ENCODE measurements at places on chromosomes 2 and 18.

DNA sequence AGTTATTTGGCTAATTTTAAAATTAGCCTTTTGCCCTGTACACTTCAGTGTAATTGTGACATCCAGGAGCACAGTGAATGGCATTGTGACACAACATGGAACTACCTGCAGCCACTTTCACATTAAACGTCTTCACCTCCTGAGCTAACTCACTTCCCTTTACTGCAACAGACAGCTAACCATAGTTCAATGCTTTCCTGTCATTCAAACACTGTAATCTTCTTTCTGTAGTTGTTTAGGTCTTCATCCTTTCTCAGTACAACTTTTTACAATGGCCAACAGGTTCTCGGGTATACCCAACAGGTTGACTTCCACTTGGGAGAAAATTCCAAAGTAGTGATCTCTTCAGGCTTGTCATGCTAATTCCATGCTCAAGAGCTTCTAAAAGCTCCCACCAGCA lies 8.6 kb upstream of the AGPS start:
- DNase-seq: no peak

- DNase-seq: no peak
Observed at GRCh38 chr2:45945302-45945717, 293.8 kb downstream of the PRKCE start.

GRCh38 chr2:66604326-66604725 lies 169.4 kb downstream of the MEIS1 start:
- no peak for DNase-seq

DNA sequence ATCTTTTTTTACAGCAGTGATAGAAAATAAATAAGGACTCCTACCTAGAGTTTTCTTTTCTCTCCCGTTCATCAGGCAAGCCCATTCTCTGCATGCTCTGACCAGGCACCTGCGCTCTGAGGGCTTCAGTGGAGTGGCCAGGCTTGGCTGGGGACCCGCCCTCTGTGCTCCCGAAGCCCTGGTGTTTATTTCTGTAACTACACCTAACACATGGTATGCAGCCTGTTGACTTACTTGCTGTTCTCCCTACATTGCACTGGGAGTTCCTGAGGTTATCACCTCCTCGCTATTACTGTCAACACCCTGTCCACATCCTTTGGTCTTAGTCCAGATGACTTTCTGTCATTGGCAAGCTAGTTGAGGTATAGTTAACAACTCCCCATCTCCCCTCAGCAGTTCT lies 317.7 kb downstream of the LPIN1 start:
- no peak for DNase-seq

DNA sequence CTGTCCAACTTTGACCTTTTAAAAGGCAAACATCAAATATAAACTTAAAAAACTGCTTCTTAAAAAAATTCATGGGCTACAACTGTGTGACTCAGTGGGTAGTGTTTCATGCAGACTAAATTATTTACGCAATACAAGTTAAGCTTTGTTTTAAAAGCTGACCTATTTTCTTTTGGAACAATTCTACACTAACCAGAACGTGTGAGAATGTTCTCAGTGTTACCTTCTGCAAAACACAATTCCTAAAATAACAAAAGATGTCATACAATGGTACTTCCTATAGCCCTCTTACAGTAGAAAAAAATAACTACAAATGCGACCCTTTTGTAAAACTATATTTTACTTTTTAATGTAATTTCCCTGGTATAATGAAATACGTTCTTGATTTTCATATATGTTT lies 793.8 kb upstream of the FSHR start:
- DNase-seq: no peak

DNA sequence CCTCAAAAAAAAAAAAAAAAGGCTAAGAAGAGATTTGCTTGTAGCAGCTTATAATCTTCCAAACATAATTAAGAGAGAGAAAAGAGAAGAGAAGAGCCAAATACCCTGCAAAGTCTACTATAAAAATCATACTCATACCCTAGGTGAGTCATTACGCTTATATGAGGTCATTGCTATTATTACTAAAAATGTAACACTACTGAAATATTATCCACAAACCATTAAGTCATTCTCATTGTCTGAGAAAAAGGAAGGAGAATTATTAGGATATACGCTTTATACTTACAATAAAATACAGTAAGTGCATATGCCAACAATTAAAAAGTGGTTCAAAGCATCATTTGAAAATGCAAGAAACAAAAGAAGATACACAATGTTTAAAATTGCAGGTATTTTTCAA lies 66.5 kb downstream of the COLEC12 start:
- no peak for DNase-seq

- no peak for DNase-seq
Observed at GRCh38 chr2:237109421-237109934, 23.8 kb downstream of the COPS8 start.

GRCh38 chr18:46464926-46465655 lies 191.9 kb downstream of the LOXHD1 start:
- no peak for DNase-seq

- no peak for DNase-seq
Observed at GRCh38 chr2:156908825-156909224, 348.7 kb upstream of the GALNT5 start.

GRCh38 chr2:168573128-168573903 lies 117.2 kb downstream of the CERS6 start:
- DNase-seq: no peak

DNA sequence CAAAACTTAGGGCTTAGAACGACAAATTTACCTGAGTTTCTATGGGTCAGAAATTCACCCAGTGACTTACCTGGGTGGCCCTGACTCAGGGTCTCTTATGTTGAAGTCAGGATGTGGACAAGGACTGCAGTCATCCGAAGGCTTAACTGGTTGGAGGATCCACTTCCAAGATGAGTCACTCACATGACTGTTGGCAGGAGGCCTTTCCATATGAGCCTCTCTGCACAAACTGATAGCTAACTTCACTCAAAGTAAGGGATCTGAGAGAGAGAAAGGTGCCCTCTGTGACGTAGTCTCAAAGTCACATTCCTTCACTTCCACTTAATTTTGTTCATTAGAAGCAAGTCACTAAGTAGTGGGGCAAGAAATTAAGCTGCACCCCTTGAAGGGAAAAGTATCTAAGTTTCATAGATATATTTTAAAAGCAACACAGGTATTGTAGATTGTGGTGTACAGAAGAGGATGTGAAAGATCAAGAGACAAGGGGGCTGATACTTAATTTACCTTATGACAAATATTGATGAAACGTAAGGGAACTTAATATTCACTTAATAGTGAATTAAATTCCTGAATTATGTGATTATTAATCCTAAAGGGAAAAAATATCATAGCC lies 48.4 kb downstream of the TANK start:
- DNase-seq: no peak

- DNase-seq: no peak
Observed at GRCh38 chr2:134681201-134681600, 37.6 kb downstream of the TMEM163 start.

DNA sequence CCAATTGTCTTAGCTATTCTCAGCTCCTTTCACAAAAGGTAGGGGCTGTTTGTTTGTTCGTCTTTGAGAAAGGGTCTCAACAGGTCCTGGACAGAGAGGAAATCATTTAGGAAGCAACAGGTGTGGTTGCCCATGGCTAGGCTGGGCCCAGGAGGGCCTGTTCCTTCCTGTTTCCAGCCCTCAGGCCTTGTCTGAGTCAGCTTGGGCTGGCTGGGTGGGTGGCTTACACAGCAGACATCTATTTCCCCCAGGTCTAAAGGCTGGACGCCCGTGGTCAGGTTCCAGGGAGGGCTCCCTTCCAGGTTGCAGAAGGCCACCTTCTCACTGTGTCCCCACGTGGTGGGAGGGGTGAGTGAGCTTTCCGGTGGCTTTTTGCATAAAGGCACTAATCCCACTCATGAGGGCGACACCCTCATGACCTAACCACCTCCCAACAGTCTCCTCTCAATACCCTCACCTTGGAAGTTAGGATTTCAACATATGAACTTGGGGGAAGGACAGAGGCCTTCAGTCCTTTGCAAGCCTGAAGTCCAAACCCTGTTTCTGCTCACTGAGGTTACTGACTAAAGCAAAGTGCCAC lies 45.5 kb downstream of the ARHGEF4 start:
- no peak for DNase-seq

GRCh38 chr2:118223511-118223991 lies 135.3 kb downstream of the INSIG2 start:
- DNase-seq: no peak

GRCh38 chr2:160289831-160290230 lies 89.8 kb upstream of the ITGB6 start:
- no peak for DNase-seq

DNA sequence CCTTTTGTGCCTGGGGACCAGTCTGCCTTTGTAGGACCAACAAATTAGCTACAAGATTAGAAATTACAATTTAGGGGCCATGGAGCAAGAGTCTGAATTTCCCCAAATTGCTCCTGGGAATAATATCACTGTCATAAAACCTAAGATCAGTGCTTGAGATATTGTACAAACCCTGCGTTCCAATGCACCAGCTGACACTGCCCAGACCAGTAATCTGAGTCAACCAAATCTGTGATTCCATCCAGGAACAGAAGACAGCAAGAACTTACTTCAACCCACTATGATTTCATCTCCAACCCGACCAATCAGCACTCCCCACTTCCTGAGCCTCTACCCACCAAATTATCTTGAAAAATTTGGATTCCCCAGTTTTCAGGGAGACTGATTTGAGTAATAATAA lies 1305.0 kb upstream of the NRXN1 start:
- DNase-seq: no peak

- DNase-seq: no peak
Observed at GRCh38 chr18:23422751-23423418, 30.2 kb upstream of the RIOK3 start.

- DNase-seq: no peak
Observed at GRCh38 chr18:59516356-59517155, 157.5 kb upstream of the LMAN1 start.

DNA sequence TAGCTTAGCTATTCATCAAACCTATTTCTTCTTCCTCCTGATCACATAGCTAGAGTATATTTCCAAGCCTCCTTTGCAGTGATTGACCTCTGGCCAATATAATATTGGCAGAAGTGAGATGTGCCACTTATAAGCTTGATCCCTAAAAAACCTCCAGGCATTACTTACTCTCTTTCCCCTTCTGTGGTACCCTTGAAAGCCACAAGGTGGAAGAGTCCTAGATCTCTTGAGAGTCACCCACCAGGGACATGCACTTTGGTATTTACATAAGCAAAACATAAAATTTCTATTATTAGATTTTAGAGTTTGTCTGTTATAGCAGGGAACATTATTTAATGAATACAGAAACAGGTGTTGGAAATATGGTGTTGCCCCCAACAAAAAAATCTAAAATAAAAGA lies 112.0 kb downstream of the EXOC6B start:
- no peak for DNase-seq

GRCh38 chr18:42183746-42184145 lies 228.7 kb downstream of the PIK3C3 start:
- no peak for DNase-seq

DNA sequence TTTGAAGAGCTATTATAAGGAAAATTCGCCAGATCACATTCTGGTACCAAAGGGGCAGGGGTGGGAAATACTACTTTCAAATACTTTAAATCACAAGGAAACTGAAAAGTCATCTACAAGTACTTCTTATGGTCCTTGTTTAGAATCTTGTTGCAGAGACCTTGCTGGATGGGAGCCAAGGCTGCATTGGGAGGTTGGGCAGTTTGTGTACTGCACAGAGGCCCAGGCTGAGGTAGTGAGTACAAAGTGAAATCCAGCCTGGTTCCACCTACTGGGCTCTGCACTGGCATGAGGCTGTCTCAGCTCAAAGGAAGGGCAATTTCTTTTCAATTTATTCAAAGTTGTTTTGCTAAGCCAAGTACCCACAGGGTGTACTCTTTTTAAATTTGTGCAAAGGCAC lies 140.3 kb upstream of the DLX2 start:
- no peak for DNase-seq

DNA sequence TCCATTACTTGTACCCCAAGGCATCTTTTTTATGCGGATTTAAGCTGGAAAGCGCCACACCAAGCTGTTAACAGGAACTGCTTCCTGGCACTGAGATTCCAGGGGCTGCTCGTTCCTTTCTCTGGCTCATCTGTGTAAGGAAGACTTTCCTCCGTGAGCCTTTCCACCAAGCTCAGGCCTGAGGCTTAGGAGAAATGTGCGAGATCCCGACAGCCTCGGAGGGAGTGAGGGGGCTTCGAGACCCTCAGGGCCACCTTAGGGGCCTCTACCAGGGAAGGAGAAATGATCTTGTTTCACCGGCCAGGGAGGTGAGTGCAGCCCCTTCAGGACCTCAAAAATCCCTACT lies 17.1 kb downstream of the B3GNT7 start:
- no peak for DNase-seq

GRCh38 chr2:70718241-70718640 lies 49.8 kb downstream of the ADD2 start:
- DNase-seq: no peak

DNA sequence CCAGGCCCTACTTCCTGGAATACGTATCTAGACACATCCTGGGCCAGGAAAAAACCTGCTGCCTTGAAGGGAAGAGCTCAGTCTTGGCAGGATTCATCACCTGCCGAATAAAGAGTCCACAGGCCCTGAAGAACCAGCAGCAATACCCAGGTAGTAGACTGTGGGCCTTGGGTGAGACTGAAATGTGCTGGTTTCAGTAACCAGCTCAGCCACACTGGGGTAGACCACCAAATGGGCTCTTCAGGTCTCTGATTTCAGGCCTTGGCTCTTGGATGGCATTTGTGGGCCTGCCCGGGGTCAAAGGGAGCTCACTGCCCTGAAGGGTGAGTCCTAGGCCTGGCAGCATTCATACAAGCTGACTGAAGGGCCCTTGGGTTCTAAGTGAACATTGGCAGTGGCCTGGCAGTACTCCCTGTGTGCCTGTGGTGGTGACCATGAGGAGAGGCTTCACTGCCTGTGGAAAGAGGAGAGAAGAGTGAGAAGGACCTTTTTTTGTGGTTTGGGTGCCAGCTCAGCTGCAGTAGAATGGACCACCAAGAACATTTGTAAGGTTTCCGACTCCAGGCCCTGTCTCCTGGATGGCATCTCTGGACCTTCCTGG lies 175.1 kb downstream of the ANKRD30B start:
- no peak for DNase-seq

- DNase-seq: no peak
Observed at GRCh38 chr2:205188239-205189138, 493.8 kb upstream of the NRP2 start.

GRCh38 chr2:145811276-145812164 lies 1291.6 kb upstream of the ZEB2 start:
- no peak for DNase-seq

DNA sequence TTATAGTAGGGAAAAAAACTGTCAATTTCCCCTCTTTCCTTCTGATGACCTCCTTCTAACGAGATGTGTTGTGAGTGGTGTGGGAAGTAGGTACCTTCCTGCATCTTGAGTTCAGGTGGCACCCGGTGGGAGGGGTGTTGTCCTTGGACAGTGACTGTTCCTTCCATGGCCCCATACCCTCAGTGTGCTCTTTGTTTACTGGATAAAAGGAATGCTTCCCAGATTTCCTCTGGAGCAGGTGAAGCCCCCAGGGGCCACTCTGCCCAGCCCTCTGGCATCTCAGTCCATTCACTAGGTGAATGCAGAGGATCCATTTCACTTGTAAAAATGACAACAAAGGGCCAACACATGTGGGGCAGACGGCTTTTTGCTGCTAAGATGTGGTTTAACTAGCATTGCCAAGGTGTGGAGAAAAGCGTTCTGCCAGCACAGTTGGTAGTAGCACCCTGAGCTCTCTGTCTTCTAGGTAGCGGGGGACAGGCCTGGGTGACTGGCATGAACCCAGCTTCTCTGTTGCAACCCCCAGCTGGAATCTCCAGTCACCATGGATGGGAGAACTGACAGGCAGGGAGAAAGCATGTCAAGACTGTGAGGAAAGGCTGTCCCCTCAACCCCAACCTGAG lies 6.9 kb downstream of the GDF7 start:
- no peak for DNase-seq

- peak; percentile 68 for DNase-seq
Observed at GRCh38 chr2:136131961-136132824, 14.2 kb upstream of the CXCR4 start.

- DNase-seq: no peak
Observed at GRCh38 chr2:231177156-231178025, 21.0 kb upstream of the ARMC9 start.
